Effector memory CD4-positive, alpha-beta T cell (primary cell): ENCODE measurements at places on chromosomes 7 and 10.

DNA sequence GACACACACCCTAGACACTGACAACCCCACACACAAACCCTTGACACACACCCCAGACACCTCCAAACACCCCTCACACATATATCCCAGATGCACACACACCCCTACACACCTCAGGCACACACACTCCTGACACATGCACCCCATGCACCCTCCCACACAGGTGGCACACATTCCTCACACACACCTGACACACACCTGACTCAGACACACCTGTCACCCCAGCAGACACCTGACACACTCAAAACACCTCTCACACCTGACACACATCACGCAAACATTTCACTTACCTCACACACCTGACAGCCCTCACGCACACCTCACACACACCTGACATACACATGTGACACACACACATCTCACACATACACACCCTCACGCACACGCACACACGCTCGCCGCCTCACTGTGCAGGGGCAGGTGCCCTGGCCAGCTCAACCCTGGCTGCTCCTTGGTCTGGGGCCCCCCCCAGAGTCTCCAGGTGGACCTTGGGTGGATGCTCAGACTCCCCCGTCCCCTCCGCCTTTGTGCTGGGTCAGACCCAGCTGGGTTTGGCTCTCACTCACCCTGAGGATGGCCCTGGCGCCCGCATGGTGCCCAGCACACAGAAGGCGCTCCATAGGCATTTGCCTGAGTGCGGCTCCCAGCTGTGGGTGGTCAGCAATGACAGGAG lies 3.1 kb upstream of the CALY start:
- DNase-seq: no peak

GRCh38 chr7:20033621-20034400 lies 183.4 kb downstream of the MACC1 start:
- no peak for DNase-seq

GRCh38 chr7:128830231-128831177 lies at the start of gene FLNC:
FLNC (plus strand) TSS chr7:128830406; CDS start chr7:128830638, 232 bp downstream.
- no peak for DNase-seq

DNA sequence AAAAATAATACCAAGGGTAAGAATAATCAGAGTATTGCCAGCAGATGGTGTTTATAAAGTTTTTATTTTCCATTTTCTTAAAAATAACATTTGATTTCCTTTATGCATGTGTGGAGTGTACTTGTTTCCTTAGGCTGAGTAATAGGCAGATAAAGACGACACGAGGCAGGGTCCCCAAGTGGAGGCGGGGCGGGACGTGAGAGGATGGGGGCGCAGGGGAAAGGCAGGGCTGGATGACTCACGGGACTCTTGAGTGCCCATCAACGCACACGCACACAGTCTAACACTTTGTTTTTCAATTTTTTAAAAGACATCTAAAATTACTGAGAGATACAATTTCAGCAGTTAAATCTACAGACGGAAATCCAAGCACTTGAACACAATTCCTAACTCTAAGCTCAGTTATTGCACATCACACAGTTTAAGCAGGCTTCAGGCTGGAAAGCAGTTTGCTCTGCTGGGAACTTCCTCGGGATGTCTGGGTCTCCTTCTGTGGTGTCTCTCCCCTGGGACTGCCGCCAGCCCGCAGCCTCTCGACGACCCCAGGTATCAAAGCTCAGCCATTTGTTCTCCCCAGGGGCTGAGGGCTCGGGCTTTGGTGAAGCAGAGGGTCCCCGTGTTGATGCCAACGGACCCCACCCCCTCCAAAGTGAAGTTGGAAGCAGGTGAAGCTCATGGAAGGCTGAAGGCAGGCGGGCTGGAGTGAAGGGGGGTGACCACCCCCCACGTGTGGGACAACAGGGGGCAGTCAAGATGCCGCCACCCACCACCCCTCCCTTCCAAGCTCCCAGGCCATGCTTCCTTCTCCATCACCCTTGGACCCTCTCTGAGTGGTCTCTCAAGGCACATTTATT lies 29.1 kb downstream of the SPOCK2 start:
- peak; percentile 30 for DNase-seq

GRCh38 chr7:23445326-23445725 lies 25.0 kb downstream of the IGF2BP3 start:
- DNase-seq: no peak

- DNase-seq: no peak
These were observed 582.3 kb upstream of the CNTNAP2 start for GRCh38 chr7:145534301-145534700.

DNA sequence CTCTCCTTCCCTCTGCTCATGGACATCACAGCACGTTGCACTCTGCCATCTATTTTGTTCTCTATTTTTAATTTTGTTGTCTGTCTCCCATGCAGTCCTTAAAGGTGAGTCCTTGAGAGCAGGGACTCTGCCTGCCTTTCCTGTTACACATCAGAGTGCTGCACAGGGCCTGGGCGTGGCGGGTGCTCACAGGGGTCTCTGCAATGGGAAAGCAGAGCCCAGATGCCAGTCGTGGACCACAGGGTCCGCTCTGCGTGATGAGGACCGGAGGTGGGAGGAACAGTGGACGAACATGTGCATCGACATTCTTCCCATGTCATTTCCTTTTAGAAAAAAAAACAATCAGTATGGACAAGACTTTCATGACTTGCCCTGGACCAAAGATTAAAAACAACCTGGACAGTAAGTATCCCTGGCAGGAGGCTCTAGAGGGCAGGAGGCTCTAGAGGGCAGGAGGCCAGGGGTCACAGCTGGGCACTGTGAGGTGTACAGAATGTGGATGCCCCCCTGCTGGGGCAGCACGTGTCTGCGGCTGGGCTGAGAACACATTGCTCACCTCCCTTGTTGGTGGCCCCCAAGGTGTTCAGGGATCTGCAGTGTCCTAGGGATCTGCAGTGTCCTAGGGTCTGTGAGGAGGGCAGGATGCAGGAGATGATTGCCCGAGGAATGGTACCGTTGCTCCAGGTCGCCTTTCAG lies 29.6 kb upstream of the ZNF488 start:
- no peak for DNase-seq

DNA sequence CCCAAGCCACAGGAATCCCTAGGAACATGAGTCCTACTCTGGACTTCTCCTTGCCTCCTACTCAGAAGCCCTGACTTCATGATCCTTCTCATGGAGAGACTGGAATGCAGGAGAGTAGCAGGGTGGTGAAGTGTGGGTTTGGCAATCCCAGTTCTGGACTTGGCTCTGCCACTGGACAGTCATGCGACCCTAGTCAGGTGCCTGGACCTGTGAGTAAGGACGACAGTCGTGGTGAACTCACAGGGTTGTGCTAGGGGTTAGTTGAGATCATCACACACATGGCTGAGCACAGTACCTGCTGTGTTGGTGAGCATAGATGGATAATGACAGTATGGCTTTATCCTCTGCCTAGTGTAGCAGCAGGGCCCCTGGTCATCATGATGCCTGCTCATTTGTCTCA lies 117.9 kb downstream of the LRRC18 start:
- no peak for DNase-seq

- DNase-seq: no peak
These were observed 70.9 kb upstream of the CHST15 start for GRCh38 chr10:124164264-124164663.

DNA sequence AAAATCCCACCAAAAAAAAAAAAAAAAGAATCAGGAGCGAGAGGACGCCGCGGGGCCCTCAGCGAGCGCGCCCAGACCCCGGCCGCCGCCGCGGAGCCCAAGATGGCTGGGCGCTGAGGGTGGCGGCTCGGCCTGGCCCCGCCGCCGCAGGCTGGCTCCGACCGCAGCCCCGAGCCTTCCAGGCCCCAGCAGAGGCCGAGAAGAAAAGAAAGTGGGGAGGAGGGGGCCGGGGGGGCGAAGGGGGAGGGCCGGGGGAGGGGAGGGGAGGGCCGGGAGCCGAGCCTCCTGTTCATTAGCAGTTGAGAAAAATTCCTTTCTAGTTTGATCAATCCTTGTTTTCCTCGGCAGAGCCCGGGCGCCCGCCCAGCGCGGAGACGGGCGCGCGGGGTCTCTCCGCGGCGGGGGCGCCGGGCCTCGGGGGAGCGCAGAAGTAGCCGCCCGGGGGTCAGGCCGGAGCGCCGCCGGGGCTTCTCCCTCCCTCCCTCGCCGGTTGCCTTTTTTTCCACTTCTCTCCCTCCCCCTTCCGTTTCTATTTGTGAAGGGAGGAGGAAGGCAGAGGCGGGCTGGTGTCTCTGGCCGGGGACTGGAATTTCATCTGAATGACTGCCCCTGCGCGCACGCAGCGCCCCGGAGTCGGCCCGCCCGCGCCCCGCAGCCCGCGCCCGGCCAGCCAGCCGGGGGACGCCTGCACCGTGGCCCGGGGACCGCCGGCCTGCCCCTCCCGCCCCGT lies 778 bp upstream of the TRIM8 start:
- peak; percentile 31 for DNase-seq

GRCh38 chr10:125823663-125824251 lies 411 bp downstream of the BCCIP start:
- DNase-seq: no peak

DNA sequence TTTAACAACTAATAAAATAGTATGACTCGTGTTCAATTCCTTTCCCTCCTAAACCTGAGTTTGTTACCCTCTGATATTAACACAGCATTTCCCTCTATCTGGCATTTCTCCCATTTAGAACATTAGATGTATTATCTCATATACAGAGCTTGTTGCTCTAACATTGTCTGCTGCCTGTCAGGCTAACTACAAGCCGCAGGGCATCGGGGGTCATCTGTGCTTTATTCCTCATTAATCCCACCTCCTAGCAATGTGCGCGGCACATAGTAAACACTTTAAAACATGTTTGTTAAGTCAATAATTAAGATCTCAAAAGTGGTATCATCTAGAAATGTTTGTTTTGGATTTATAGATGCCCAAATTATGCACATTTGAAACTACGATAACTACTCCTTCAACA lies 52.9 kb upstream of the NEBL start:
- DNase-seq: no peak

GRCh38 chr7:83837683-83838082 lies 188.7 kb upstream of the SEMA3E start:
- no peak for DNase-seq

DNA sequence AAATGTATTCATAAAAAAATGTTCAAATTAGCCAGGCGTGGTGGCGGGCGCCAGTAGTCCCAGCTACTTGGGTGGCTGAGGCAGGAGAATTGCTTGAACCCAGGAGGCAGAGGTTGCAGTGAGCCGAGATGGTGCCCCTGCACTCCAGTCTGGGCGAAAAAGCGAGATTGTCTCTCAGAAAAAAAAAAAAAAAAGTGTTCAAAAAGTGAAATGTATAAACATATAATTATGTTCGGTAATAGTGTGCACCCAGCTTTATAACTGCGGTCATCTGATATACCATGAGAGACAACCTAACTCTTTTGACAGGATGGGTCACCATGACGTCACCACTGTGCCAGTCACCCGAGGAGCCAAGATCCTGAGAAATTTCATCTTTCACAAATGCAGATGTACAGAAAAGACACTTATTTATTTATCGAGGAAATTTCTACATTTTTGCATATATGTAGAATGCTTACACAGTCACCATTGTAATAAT lies 594 bp upstream of the RP9 start:
- DNase-seq: no peak

- DNase-seq: no peak
These were observed 19.5 kb upstream of the PPP1R3C start for GRCh38 chr10:91652364-91652763.

DNA sequence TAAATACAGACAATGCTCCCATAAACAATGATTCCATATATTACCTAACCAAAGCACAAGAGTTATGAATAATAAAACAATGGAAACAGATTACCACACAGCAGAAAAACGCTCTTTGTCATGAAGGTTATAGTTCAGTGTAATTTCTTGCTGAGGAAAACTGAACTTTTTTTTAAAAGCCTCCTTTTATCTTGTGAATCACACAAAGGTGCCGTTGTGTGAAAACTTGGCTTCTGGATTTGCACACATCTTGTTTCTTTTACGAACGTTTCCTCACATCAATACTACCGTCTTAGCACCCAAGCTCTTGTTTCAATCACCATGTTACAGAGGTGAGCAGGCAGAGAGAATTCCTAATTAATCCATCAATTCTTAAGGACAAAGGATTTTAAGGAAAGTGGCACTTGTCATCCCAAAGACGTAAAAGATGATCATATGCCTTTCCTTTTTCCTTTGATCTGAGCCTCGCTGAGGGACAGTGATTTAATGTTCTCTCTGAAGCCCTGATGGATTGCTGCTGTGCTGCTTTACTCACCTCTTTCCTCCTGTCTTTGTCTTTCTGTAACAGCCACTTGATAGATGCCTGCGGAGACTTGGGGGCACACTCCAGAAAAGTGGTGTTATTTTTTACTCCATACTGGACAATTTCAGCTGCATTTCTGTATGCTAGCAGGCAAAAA lies 110.1 kb downstream of the CD36 start:
- no peak for DNase-seq

DNA sequence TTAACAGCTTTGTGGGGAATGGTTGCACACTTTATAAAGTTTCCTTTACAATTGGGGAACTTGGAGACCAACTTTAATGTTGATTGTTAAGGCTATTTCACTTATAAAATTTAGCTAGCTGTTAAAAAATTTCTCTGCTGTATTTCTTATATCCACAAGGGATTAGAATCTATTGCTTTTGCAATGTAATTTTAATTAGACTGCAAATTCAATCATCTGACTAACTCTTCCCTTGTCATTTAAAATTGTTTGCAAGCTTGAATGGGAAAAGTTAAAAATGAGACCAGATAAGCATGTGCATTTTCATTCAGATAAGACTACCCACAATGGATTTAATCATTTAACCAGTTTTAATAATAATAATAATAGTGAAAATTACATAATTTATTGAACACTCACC lies 213.2 kb downstream of the BICC1 start:
- DNase-seq: no peak

GRCh38 chr7:768881-769504 lies 41.9 kb upstream of the PRKAR1B start:
- no peak for DNase-seq

GRCh38 chr10:1855911-1856310 lies 118.6 kb upstream of the ADARB2 start:
- no peak for DNase-seq

- no peak for DNase-seq
These were observed 562.3 kb downstream of the CCSER2 start for GRCh38 chr10:84890706-84891105.

DNA sequence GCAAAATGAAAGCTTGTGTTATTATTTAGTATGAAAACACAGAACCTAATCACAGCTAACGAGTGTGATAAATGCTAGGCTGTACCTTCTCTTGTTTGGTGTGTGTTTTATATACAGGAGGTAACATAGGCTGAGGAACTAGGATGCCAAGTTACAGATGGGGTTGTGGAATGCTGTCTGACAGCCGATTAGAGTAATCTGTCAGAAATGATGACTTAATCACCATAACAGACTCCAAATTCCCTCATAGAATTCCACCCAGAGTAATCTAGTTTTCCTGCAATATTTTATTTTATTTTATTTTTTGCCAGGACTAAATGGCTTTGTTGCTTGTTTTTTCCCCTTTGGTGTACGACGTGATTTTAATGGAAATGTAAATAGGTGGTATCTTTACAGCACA lies 221.2 kb downstream of the CELF2 start:
- no peak for DNase-seq

DNA sequence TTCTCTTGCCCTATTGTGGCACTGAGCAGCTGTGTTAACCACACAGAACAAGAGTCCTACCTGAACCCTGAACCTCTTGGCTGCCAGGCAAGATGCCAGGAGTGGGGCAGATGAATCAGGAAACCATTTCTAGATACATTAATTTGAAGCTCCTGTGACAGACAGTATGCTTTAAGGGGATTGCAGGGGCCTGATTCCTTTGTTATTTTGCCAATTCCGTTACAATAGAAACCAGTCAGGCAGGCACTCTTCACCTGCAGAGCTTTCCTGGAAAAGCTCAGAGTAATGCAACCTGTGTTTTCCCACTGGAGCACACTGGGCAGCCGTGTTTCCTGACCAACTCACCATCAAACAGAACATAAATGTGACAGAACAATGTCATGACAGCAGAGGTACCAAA lies 233.1 kb downstream of the BMPER start:
- no peak for DNase-seq
